BJ (cell line): ENCODE measurements at places on chromosomes 11 and 22.

DNA sequence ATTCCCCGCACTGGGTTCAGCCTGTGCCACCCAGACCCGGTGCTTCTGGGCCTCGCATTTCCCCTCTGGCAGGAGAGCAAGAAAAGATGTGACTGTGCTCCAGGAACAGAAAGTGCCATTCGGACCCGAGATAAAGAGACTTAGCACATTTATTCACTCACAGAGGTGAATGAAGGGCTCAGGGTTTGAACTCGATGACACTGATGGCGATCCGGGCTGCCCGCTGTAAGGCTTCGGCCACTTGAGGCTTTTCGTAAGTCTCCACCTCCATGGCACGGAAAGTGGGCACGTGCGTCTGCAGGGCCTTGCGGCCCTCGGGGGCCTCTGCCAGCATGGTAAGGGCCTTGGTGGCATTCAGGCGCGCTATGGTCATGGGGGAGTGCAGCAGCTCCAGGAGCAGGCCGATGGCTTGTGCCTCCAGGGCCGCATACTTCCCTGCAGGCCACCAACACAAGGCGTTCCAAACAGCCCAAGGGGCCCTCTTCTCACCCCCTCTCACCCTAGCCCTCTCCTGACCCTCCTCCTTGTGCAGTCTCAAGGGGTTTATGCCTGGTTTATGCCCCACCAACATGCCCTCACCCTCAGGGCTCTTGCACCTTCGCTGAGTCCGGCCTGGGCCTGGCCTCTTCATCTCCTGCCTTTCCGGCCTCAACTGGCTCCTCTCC is 10.9 kb upstream of the GNAZ start:
- DNase-seq, result no peak

GRCh38 chr11:99671808-99672409 is 651.2 kb downstream of the CNTN5 start:
- DNase-seq, result no peak

GRCh38 chr11:124481365-124482323 is 36.1 kb upstream of the OR8B8 start:
- DNase-seq, result no peak

GRCh38 chr11:20070459-20070858 is 89.8 kb downstream of the DBX1 start:
- DNase-seq, result no peak

GRCh38 chr11:106152824-106153223 is 75.4 kb downstream of the AASDHPPT start:
- no peak for DNase-seq

GRCh38 chr11:131767421-131767820 is 397.0 kb downstream of the NTM start:
- DNase-seq, result no peak

GRCh38 chr22:17237038-17237668 is 17.9 kb upstream of the ADA2 start:
- DNase-seq, result no peak

DNA sequence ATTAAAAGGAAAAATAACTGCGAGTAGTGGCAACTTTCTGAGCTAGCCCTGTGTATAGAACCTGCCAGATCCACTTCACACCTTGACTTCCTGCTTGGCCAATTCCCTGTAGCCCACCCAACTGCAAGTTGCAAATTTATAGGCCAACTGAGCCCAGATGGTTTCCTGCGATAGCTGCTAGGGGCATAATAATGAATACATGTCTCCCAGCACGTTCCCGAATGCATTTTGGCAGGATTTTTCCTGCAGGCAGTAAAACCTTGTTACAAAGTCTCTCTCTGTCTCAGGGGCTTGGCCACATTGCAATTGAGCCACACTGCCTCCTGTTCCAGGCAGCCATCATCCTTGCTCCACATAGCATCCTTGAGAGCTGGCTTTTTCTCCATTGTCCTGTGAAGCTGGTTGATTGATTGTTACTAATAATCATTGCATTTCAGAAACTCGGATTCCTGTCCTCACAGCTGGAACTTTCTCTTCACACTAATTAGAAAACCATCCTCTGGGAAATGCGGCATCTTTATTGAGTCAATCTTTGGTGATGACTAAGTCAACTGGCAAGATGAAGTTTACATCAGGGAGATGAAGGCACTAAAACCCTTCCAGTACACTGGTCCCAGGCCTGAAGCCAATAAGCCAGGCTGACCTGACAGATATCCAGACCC is 18.6 kb upstream of the LMO2 start:
- DNase-seq, result no peak

GRCh38 chr11:22539821-22540256 is 85.8 kb downstream of the FANCF start:
- no peak for DNase-seq

- no peak for DNase-seq
Observed at GRCh38 chr11:100932474-100933100, 197.0 kb downstream of the PGR start.

DNA sequence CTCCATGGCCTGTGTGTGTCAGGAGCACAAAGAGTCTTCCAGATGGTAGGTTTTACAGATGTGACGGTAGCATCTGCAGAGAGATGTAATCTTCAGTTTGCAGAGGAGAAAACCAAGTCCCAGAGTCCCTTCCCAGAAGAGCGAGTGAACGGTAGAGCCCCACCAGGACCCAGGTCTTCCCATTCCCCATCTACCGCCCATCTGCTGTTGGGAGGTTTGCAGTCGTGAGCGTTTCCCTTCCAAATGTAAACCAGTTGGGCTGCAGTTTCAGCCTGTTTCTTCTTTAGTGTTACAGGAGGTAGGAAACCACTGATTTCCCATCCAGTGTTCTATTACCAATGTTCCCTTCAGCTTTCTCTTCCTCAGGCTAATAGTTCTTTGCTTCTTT is 24.0 kb downstream of the PANX1 start:
- DNase-seq, result no peak

GRCh38 chr11:99739464-99740089 is 718.8 kb downstream of the CNTN5 start:
- no peak for DNase-seq

- no peak for DNase-seq
Observed at GRCh38 chr11:118930094-118930712, 4.5 kb upstream of the BCL9L start.

DNA sequence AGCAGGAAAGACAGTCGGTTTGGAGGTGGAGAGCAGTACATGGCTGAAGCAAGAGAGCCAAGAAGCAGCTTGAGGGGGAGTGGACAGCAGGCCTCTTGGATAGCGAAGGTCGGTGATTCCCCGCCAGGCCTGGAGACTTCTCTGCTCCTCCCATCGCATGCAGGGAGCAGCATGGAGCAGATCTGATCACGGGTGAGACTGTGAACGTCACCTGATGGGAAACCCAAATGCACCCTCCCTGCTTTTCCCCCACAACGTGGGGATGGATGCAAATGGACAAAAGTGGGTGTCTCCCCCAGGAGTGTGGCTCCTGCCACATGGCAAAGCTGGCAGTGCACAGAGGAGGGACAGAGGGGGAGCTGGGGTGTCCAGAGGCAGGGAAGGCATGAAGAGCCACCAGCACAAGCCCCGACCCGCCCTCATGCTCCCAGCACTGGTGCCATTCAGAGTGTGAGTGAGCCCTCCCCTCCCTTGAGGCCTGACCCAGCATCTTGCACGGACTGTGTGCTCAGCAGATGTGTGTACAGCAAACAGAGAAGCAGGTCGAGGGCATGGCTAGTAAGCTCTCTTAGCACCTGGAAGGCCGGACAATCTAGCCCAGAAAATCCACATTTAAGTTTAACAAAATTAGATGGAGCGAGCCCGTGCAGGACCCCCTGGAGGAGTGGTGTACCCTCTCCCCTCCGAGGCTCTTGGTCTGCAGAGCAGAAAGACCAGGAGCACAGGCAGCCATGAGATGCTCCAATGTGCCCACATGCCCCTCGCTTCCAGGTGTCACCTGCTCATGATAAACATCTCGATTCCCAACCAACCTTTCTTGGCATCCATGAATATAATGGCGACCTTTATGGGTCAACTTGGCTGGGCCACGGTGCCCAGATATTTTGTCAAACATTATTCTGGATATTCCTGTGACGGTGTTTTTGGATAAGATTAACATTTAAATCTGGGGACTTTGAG is 661.7 kb downstream of the TBC1D22A start:
- no peak for DNase-seq

DNA sequence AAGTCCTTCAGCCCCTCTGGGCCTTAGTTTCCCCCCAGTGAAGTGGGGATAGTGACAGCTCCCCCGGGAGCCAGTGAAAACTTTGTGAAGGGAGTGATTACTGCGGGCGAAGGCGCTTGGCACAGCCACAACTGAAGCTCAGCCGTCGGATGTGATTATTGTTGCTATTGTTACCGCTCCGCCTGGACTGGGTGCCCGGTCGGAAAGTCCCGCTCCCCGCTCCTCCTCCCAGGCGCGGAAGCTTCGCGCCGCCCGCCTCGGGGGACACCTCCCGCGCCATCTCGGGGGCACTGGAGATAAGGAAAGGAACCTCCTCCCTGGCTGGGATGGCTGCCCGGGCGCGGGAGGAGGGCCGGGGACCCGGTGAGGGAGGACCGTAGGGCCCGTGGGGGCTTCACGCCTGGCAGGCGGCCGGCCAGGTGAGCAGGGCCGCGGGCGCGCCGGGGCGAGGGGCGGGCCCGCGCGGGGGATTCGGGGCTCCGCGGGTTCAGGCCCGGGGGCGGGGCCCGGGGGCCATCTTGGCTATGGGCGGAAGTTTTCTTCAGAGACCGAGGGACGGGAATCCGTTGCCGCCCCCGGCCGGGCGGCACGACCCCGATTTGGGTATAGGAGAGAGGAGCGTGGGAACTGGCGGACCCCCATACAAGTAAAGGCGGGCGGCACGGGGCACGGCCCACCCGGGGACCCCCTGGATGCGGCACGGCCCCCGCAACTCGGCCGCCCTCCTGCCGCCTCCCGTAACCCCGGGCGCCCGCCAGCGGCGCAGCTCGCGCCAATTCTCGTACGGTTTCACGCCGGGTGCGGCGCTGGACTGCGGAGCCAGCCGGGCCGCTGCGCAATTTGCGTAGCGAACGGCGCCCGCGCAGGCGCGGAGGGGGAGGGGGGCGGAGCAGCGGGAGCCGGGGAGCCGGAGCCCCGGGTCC is at the start of gene GPR137:
Gene GPR137 (plus strand): TSS at position 887 of the 923 bp plus-strand sequence. CDS start 677 bp downstream, outside the sequence.
- no peak for DNase-seq

DNA sequence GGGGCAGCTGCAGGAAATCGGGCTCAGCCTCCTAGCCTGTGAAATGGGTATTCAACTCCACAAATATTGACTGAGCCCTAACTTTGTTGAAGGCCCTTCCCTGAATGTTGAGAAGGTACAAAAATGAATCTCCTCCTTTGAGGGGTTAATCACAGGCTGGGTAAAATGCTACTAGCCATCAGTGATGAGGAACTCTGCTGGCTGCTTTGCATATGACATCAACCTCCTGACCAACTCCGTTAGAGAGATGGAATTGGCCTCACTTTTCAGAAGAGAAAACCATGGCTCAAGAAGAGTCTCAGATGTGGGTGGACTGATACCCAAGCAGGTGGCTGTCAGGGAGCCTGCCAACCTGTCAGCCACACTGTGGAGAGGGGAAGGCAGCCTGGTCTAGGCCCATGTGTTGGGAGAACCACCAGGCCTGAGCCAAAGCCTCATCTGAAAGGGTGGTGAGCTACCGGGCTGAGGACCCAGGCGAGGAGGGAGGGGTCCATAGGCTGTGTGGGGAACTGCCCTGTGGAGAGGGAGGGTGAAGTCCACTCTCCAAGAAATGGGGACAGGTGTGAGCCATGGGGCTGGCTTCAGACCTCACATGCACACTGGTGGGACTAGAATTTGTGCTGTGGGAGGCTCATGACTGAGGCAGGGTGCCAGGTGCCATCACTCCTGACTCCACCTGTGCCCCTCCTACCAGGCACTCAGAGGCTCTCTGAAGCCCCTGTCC is 11.8 kb downstream of the CDCA5 start:
- DNase-seq, result no peak

GRCh38 chr11:12707500-12707880 is 33.3 kb downstream of the TEAD1 start:
- no peak for DNase-seq

DNA sequence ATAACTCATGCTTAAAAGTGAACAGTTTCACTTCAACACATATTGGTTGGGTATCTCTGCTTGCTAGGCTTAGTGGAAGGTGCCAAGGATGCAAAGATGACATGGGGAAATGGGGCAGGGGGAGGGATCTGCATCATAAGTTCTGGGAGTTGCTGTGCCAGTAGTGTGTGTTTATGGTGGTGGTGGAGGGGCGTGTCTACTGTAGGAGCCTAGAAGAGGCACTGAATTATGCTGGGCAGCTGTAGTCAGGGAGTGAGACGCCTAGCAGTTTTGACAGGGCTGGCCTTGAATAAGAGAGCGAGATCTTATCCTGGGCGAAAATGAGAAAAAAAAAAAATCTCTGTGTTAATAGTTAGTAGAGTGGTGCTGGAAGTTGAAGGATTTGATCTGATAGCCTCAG is 3.0 kb downstream of the ELMOD1 start:
- DNase-seq, result no peak

- peak; percentile 77 for DNase-seq
Observed at GRCh38 chr11:64878494-64879243, at the start of gene EHD1. Gene EHD1, minus strand, starts transcription at chr11:64878621. Its CDS starts 157 bp downstream, at chr11:64878464.

DNA sequence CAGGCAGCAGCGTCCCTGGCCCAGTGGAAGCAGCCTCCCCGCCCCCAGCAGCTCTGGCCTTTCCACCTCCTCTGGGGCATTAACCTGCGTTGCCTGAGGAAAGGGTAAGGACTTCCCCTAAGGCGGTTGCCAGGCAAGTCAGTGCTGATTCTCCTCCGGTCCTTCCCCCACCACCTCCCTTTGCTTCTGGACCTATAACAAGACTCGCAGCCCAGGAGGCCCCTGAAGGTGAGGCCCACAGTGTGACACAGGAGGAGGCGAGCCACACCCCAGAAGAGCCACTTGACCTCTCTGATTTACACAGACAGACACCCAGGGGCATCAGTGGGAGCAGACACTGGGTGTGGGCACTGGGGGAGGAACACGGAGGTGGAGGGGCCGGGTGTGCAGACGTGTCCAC is 35.4 kb downstream of the ASCL2 start:
- DNase-seq, result no peak

- DNase-seq, result no peak
Observed at GRCh38 chr11:123573286-123573685, 81.1 kb downstream of the SCN3B start.

DNA sequence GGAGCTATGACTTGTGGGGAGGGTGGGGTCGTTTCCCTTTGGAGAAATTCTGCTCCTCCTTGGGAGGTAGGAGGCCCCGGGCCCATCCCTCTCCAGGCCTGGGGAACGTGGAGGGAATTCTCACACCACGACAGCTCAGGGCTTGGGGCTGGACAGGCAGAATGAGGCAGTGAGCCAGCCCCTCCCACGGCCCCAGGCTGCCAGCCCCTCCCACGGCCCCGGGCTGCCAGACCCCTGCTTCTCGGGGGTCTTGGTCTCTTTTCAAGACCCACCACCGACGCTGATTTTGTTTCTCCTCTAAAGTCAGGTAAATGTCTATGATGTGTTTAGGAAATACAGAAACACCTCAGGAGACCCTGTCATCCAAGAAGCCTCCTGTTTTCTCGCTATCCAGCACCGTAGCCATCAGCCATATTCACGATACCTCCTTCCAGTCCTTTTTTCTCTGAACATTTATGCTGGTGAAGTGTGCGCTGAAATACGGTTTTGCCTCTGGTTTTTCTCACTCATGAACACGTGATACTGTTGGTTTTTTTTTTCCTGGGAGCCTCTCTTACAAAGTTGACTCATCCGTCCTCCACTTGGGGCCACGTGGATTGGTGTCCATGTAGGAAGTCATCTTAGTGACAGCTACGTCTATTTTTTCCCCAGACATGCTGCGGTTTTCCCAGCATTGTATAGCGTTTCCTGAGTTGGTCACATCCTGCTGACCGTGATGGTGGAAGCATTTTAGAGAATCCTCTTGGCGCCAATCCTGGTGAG is 1219.6 kb downstream of the BRD1 start:
- DNase-seq, result no peak

GRCh38 chr11:120086651-120087050 is 51.3 kb downstream of the TRIM29 start:
- DNase-seq, result no peak

- DNase-seq, result no peak
Observed at GRCh38 chr11:122803716-122804115, 34.6 kb upstream of the CRTAM start.

- DNase-seq, result no peak
Observed at GRCh38 chr22:23101524-23101923, 31.2 kb downstream of the GNAZ start.
